Suppressor macrophage (primary cell): ENCODE measurements at places on chromosomes 13 and 19.
A peak's percentile ranks its signal among the peaks of the same experiment; 100 is the strongest.

DNA sequence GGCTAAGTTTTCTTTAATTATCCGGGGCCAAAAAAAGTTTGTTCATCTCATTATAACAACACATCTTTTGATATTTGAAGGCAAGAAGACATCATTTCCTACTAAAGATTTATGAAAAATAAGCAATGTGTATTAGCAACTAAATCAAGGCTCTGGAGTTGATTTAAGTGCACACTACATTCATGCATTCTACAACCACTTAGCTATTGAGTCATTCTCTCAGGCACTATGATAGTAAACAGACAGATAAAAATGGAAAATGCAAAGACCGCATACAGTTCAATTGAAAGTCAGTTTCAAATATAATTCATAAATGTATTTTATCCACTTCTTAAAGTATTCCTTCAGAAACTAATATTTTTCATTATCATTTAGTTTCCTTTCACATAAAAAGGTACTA is 1395.2 kb downstream of the PCDH9 start:
- no peak for DNase-seq

GRCh38 chr13:33610438-33611120 is 207.4 kb upstream of the RFC3 start:
- no peak for DNase-seq

- DNase-seq = peak; percentile 75
These were observed 1707.6 kb upstream of the SLC10A2 start for GRCh38 chr13:104773775-104774174.

DNA sequence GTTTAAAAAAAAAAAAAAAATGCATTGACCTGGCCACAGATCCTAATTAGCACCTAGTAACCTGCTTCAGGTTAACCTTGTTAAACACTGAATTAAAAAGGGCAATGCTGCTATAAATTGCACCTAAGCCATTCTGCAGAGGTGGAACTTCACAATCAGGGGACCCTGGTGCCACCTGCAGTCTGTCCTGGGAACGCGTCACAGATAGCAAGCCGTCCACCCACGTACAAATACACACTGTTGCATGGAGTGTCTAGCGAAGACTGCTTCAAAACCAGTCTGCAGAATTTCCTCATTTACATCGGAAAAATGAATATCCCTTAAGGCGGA is 169.3 kb downstream of the COL4A1 start:
- DNase-seq = no peak

DNA sequence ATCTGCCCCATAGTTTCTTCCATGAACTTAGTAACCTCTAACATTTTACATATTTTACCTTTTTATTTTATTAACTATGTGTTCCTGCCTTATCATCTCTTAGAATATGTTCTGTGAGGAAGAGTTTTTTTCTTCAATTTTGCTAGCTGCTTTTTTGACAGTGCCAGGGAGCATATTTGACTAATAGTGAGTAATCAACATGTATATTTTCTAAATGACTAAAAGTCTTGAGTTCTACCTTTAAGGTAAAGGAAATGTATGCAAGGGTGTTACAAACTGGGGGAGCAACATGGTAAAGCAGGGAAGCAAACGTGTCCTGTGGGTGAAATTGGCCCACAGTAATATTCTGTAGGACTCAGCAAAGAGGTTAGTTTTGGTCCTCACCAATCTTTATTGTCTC is 165.5 kb downstream of the NBEA start:
- no peak for DNase-seq

GRCh38 chr19:35429698-35430408 is 18.2 kb upstream of the FFAR2 start:
- DNase-seq = no peak

DNA sequence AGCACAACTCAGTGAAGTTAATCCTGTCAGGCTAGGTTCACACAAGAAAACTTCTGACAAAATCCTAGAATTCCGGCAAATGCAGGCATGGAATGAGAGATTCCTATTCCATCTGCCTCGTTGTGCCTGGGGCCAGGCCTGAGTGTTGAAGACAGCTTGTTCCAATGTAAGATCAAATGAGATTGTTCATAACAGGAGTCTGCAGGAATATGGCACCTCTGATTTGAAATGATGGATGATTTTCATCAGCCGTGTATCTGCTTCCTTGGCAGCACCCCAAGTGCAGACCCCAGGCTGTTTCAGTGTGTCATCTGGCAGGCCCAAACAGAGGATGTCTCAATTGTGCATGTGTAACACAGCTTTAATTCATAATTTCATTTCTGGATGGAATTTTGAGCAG is 35.3 kb upstream of the SACS start:
- DNase-seq = no peak

DNA sequence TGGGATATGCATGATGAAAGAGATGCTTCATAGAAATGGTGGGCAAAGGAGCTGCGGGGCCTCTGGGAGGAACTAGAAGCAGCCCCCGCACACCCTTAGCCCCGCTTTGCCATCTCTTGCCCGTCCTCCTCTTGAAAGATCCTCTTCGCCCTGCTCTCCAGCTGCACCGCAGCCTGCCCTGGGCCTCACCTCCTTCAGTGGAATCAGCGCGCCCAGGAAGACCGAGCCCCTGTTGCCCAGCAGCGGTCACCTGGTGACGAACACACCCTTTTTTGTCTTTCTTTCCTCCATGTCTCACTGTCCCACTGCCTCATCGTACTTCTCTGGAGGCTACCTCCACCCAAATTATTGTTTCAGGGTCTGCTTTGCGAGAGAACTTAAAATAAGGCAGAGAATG is 807.6 kb downstream of the UQCRFS1 start:
- DNase-seq = no peak

DNA sequence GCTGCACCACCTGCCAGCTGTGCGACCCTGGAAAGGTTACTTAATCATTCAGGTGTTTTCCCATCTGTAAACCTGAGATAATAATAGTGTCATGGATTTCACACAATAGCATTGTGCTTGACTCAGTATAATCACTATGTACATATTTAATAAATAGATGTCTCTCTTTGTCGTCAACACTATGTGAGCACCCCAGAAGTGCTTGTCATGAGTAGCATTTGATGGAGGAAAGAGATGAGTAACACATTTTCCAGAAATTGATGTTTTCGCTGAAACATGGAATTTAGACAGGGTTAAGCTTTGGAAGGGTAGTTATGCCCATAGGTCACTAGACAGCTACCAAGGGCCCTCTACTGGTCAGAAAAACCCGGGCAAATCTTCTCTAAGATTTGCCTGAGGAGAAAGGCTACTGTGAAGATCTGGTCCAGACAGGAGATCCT is 9.5 kb upstream of the MBNL2 start:
- peak; percentile 39 for DNase-seq

DNA sequence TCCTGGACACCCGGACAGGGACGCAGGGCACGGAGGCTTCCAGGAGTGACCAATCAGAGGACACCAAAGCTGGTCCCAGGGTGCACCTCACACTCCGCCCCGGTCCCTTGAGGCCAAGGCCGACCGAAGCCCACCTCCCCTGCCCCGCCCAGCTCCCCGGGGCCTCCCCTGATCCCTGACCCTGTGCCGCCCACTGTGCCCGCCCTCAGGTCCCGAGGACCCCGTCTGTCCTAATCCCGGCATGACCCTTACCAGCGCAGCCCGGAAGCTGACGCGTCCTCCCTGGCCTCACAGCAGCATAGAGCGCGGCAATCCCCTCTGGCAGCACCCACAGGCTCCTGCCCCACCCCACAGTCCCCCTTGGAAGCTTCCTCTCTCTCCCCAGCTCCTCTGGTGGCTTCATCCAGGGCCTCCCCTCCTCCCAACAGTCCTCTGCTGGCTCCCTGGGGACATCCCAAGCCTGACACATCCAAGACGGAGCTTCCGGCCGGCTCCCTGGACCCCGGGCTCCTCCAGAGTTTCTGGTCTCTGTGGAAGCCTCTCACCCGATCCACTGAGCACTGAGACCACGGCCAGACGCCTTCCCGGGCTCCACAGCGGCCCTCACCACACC is 7.4 kb upstream of the CDC34 start:
- DNase-seq = no peak

- no peak for DNase-seq
These were observed 1558.5 kb downstream of the UQCRFS1 start for GRCh38 chr19:27654266-27654990.

- no peak for DNase-seq
These were observed 108.8 kb downstream of the KLF12 start for GRCh38 chr13:74025369-74025768.

GRCh38 chr19:38389101-38389925 is 816 bp downstream of the SPRED3 start:
- peak; percentile 48 for DNase-seq

DNA sequence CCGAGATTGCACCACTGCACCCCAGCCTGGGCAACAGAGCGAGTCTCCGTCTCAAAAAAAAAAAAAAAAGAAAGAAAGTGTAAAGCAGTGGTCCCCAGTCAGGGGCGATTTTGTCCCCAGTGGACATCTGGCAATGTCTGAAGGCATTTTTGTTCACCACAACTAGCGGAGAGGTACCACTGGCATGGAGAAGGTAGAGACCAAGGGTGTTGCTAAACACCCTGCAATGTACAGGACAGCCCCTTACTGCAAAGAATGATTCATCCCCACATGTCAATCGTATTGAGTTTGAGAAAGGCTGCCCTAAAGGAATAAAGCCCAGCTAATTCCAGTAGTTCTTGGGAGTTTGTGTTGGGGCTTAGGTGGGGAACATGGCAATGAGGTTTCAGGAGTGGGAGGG is 38.7 kb downstream of the CYP4F2 start:
- DNase-seq = no peak

GRCh38 chr13:85887406-85887805 is 88.2 kb upstream of the SLITRK6 start:
- no peak for DNase-seq

- DNase-seq = no peak
These were observed 7.9 kb downstream of the SPATA13 start for GRCh38 chr13:24168392-24168750.

DNA sequence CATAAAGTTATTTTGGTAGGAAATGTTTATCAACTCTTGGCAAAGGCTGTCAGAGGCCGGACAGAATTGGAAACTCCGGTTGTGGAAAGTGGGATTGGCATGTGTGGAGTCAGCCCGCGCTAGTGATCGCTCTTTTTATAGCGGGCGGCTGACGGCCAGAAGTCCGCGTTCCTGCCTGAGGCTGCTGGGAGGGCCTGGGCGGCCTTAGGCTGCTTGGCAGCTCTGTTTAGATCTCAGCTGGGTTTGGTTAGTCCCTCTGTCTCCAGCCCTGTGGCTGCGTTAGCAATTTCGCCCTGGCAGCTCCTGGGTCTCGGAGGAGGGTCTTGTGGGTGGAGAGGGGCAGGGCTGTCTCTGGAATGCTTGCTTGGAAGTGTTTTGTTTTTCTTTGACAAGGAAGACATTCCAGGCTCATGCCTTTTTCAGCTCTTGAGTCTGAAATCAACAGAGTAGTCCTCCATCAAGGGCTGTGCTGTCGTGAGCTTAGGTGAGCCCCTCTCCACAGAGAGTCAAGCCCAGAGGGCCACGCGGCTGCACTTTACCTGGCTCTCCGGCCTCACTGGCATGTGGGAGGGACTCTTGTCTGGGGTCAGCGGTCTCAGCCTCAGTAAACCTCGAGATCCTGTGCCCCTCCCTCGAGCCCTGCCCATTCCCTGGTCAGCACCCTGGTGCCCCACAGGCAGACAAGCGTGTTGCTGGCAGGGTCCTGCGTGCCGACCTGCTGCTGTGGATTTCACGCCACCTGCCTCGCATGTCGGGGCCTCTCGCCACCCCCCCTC is 22.5 kb downstream of the DOT1L start:
- DNase-seq = no peak
